Stimulated activated CD8-positive, alpha-beta memory T cell treated with anti-CD3 and anti-CD28 coated beads, Interleukin-2, amount 100 ng/mL, for 1 hour (primary cell): ENCODE measurements at places on chromosomes 5 and 9.

GRCh38 chr5:141105350-141105749, 5.1 kb downstream of the PCDHB3 start:
- DNase-seq = no peak

DNA sequence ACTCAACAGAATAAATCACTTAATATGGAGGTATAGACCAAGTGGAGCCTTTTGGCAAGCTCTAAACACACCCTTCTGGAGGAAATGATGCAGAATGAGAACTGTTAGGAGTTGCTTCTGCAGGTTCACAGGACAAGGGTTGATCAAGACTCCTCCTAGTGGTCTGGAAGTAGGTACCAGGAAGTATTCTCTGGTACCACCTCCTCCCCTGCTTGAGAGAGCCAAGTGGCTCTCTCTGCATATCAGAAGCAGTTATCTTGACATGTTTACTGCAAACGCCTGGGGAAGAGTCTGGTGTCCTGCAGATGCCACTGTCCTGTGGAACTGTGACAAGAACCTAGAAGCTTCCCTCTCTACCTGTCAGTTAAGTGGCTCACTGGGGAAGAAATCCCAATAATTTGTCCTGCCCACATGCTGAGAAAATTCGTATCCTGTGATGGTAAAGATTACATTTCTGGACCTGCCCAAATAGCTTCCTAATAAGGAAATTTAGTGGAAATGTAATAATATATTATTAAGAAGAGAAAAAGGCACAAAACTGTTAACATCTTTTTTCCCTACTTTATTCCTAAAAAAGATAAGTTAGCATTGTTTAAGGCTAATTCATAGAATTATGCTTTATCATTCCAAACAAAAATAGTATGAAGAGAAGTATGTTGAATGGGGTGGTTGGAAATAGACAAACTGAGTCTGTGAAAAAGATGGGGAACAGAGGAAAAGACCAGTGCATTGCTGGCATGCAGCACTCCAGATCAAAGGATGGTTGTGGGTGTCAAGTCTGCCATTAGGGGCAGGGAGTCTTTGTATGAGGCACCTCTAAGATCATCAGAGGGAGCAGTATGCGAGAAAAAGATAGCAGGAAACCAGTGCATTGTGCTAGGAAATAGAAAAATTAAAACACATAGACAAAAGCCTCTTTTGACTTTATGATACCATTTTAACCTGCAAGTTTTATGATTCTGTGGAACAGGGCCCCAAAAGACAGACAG, 118.8 kb downstream of the CDC42SE2 start:
- no peak for DNase-seq

DNA sequence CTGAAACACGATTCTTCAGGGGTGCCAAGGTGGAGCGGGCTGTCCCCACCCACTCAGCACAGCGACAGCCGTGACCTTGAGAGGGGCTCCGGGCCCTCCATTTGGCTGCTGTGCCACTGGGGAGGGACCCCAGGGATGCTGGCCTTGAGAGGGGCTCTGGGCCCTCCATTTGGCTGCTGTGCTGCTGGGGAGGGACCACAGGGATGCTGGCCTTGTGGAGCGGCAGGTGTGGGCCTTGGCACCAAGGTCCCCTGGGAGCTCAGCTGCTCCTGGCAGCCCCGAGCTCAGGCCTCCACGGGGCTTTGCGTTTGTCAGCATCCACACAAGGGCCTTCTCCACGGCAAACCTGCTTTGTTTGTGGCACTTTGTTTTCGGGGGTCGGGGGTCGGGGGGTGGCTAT, 137.6 kb upstream of the LPCAT1 start:
- DNase-seq = no peak

GRCh38 chr5:133460172-133460758, 152.1 kb downstream of the FSTL4 start:
- DNase-seq = no peak

DNA sequence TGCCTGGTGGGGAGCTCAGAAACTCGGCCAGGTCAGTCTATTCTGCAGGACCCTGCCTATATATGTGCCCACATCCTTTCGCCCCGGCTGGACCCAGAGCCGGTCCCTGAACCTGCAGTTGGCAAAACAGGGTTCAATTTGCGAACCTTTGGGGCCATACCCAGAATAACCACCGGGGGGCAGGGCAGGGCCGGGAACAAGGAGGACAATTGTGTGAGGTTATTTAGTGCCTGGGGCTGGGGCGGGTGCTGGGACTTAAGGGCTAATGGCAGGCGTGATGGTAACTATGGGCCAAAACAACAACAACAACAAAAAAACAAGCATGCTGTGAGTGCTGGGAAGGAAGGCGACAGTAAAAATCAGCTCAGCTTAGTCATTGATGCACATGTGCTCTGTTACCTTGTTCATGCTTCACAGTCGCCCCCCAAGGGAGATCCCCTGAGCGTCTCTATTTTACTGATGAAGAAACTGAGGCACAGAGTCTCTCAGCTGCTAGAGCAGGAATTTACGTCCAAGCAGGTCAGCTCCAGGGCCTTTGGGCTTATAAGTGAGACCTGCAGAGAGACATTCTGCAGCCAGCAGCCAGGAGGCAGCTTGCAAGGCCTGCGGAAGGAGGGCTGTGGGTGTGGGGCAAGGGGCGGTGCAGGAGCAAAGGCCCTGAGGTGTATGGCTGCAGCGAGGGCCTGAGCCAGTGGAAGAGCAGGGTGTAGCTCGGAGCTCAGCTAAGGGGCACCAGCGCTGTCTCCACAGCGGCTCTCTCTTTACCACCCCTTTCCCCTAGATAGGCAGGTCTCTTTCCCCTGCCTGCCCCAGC, 106.0 kb downstream of the PHF2 start:
- DNase-seq = peak; percentile 22

- no peak for DNase-seq
These were observed 18.5 kb downstream of the ARHGEF28 start for GRCh38 chr5:73644385-73644963.

DNA sequence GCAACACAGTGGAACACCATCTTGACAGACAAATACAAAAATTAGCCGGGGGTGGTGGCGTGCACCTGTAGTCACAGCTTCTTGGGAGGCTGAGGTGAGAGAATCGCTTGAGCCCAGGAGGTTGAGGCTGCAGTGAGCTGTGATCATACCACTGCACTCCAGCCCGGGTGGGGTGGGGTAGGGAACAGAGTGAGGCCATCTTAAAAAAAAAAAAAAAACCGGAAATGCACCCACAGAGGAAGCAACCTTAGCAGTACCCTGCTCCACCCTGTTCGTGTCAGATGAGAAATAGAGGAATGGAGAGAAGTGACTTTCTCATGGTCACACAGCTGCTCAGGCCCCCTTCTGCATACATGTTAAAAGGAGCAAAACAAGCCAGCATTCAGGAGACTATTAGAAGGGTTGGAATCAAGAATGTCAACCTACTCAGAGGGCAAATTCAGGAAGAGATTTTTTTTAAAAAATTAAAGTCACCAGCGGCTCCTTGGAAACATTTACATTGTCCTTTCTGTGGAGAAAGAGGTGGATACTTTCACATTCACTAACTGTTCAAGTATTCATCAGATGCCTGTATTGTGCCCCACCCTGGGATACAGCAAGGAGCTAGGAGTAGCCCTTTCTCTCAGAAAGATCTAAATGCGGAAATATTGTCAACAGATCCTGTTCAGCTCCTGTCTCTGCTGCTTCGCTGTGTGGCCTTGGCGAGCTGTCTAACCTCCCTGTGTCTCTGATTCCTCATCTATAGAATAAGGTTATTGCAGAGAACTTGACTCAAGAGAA, 41.0 kb downstream of the CYFIP2 start:
- DNase-seq = no peak

DNA sequence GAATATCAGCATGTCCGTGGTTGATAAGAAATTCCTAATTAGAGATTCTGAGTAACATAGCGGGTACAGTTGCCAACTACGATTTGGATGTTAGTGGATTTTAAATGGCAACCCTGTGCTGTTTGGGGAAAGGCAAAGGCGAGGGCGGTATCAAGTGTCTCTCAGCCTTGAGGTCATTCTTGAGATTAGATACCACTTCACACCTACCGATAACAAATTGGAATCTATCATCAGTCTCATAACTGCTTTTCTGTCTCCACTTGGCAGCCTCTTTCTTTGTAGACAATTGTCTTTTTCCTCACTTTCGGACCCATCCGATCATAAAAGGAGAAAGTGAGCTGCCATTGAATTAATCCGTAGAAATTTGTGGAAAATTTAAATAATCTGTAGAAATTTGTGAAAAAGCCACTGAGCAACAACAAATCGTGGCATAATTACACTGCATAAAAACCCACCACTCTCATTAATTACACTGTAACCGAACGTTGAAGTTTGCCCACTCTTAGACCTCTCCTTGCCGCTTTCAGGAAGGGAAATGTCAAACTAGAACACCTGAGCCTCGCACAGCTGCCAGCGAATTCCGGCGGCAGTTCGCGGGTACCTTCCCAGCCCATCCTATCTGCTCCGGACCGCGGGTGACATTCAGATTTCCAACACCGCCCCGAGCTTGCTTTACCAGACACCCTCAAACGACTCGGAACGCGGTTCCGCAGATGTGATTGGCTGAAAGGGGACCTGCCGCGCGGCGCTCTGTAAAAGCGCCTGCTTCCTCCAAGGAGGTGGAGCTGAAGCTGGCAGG, 849 bp upstream of the RGMB start:
- peak; percentile 39 for DNase-seq

DNA sequence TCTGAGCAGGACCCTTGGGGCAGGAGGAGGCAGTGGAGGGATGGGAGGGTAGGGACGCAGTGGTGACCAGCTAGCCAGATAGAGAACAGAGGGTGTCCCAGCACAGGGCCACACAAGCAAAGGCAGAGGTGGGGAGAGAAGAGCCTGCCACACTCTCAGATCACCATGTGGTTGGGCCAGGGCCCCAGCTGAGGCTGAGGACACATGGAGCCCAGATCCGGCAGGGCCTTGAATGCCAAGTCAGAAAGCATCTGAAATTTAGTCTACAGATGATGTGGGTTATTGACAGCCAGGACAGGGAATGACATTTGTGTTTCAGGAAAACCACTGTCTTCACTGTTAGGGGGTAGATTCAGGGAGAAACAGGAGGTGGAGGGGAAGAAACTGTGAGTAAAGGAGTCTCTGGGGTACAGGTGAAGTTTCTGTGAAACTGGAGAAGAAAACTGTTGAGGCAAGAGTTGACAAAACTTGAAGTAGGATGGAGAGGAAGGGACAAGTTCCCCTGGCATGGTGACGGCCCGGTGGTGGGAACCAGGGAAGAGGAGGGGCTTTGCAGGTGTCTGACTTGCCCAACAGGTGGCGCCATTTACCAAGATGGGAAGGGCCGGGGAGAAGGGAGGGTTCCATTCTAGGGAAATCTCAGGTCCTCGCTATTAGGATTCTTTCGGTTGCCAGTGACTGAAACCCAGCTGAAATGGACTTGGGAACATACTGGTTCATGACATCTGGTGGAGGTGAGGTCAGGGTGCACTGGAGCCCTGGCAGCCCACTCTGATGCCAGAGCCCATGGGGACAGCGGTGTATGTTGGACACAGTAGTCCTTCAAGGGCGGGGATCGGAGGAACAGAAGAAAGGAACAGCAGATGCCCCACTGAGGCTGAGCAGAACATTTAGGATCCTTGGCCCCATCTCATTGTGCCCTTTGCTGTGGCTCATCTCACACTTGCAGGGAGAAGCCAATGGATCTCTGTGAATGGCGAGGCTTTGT, 100.1 kb downstream of the KCNIP1 start:
- DNase-seq = peak; percentile 1

DNA sequence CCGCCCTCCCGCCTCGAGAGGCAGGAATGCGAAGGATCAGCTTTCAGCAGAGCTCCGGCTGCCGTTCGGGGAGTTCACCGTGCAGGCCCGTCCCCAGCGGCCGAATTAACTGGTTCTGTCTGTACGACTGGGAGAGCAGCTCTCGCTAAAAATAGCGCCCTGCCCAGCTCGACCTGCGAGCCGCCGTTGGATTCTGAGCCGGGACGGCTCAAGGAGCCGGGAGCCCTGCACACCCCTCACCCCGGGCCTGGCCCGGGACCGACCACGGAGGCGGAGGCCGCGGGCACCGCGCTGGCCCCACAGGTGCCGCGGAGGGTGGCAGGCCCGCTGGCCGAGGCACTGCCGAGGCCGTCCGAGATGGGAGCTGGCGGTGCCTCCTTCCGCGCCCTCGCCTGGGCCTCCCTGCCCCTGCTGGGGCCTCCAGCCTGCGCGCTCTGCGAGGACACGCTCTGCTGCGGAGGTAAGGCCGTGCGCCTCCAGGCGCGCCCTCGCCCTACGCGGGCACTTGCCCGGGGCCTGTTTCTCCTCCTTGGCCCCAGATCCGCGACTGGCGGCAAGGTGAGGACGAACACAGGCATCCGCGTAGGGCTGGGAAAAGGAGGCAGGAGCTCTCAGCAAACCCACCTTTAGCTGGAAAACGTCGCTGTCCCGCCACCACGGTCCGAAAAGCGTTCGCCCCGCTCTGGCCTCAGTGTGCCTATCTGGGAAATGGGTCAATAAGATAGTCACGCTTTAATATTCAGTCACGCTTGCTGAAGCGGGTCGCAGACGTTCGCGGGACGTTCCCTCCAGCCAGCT, 53.1 kb upstream of the DAB2IP start:
- DNase-seq = no peak

GRCh38 chr9:74824654-74825053, 63.1 kb downstream of the TRPM6 start:
- no peak for DNase-seq

GRCh38 chr9:20480249-20480648, 142.1 kb downstream of the MLLT3 start:
- no peak for DNase-seq

GRCh38 chr5:96648593-96648992, 13.6 kb upstream of the CAST start:
- no peak for DNase-seq

GRCh38 chr5:36605241-36605640, 1.2 kb upstream of the SLC1A3 start:
- DNase-seq = no peak

DNA sequence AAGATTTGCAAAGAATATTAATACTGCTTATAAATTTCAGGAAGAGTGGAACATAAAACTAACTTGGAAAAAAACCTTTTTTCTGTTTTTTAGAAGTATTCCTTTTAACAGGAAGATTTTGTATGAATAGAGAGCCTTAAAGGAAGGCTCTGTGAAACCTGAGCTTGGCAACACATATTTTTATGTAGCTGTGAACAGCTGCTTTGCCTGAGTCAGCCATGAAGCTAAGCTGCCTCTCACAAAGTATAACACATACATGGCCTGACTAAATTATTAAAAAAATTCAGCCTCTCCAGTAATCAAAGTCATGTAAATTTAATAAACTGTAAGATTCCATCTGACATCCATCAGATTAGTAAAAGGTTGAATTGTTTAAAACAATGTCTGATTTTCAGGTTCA, 547.5 kb downstream of the ELAVL2 start:
- DNase-seq = no peak

DNA sequence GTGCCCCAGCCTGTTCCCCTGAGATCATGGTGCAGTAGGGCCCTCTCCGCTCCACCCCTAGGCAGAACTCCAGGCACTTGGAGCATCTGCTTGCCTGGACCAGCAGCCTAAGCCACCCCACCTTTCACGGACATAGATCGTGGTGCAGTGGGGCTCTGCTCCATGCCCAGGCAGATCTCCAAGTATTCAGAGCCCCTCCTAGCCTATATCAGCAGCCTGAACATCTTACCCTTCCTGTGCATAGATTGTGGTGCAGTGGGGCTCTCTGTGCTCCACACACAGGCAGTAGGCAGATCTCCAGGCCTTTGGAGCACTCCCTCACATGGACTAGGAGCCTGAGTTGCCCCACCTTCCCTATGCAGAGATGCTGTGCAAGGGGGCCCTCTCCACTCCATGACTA, 103.0 kb downstream of the GLIS3 start:
- DNase-seq = no peak

GRCh38 chr9:135960411-135961276, 529 bp downstream of the UBAC1 start:
- DNase-seq = no peak
